CD4-positive, CD25-positive, alpha-beta regulatory T cell (primary cell): ENCODE measurements at places on chromosomes 11 and 22. TPM values are rescaled to one million over a fixed set of nuclear protein-coding genes. Genes with fewer than 3 reads are reported as not detected.
A peak's percentile ranks its signal among the peaks of the same experiment; 100 is the strongest.

Gene POU2AF3
- not detected for polyA plus RNA-seq

DNA sequence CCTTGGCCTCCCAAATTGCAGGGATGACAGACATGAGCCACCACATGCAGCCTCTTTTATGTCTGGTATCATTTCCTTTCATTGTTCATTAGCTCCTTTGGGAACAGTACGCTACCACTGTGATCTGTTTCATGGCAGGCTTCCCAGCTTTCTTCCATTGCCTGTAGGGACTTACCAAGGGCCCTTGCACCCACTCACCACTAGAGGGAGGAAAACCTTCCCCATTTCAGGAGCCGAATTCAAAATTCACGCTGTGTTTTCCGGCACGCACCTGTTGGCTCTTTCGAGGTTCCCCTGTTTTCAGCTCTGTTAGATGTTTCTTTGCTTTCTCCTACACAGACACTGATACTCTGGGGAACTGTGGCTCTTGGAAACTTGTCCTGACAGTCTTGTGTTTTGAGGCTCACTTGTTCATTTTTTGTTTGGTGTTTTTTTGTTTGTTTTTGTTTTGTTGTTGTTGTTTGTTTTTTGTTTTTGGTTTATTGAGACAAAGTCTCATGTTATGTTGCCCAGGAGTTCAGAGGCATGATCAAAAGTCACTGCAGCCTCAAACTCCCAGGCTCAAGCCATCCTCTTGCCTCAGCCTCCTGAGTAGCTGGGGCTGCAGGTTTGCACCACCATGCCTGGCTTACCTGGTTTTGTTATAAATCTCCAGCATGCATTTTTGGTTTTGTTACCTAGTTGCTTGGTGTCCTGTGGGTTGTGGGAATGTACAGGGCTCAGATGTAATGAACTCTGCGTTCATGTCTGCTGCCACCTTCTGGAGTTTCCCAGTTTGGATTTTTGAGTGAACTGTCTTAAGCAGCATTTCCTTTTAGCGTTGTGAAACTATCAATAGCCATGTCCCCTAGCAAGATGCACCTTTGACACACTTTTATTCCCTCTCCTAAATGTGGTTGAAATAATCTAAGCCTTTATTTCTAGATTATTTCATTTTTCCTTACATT, 2.3 kb downstream of the KRTAP5-11 start:
- no peak overlapping the region for H3K4me3 ChIP-seq
- no peaks in the 10 kb centered on the region for H3K27me3 ChIP-seq
- no peak overlapping the region for H3K27ac ChIP-seq
- H3K36me3 ChIP-seq = no peaks in the 10 kb centered on the region
- peak; percentile 15 for DNase-seq

- H3K27me3 ChIP-seq = no peaks in the 10 kb centered on the region
- H3K4me3 ChIP-seq = no peak overlapping the region
- no peak for DNase-seq
- no peak overlapping the region for H3K27ac ChIP-seq
These were observed 17.5 kb downstream of the BCR start for GRCh38 chr22:23197836-23198235.

Gene PGA5
- polyA plus RNA-seq = not detected

DNA sequence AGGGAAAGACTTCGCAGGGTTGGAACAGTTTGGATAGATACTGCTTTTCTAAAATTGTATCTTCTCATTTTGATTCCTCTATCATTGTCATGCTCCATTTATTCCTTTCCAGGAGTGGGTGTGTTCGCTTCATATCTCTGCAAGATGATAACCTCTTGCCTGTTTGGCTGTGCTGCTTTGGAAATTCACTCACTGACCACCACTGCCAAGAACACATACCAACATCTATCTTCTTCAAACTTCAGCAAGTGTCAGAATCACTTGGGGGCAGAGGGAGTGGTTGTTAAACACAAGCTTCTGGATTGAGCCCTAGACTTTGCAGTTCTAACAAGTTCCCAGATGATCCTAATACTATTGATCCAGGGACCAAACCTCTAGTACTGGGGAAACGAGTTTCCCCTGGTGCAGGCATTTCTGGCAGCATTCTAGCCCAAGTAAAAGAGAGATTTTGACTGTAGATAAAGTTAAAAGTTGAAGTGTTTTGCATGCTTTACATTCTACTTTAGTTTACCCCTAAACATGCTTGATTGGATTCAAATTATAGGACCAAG, 11.5 kb upstream of the DKK3 start:
- H3K4me3 ChIP-seq = no peak overlapping the region
- no peak overlapping the region for H3K27ac ChIP-seq
- H3K36me3 ChIP-seq = no peaks in the 10 kb centered on the region
- H3K4me1 ChIP-seq = no peaks in the 10 kb centered on the region

- H3K36me3 ChIP-seq = no peaks in the 10 kb centered on the region
- DNase-seq = no peak
- no peak overlapping the region for H3K4me3 ChIP-seq
- no peaks in the 10 kb centered on the region for H3K27me3 ChIP-seq
These were observed 158.6 kb upstream of the BDNF start for GRCh38 chr11:27858866-27859265.

Gene XKR3
- not detected for polyA plus RNA-seq

Gene MAPK8IP2
- not detected for polyA plus RNA-seq

- peak; percentile 30 for DNase-seq
- H3K4me3 ChIP-seq = no peak overlapping the region
- peaks cover 21% of the 10 kb centered on the region for H3K4me1 ChIP-seq
- H3K27ac ChIP-seq = no peak overlapping the region
- H3K36me3 ChIP-seq = no peaks in the 10 kb centered on the region
These were observed 836 bp downstream of the SPON1 start for GRCh38 chr11:13963169-13963948.

- no peaks in the 10 kb centered on the region for H3K36me3 ChIP-seq
- no peak overlapping the region for H3K4me3 ChIP-seq
- DNase-seq = no peak
- H3K27me3 ChIP-seq = no peaks in the 10 kb centered on the region
These were observed 105.6 kb downstream of the ST3GAL4 start for GRCh38 chr11:126461096-126461440.

DNA sequence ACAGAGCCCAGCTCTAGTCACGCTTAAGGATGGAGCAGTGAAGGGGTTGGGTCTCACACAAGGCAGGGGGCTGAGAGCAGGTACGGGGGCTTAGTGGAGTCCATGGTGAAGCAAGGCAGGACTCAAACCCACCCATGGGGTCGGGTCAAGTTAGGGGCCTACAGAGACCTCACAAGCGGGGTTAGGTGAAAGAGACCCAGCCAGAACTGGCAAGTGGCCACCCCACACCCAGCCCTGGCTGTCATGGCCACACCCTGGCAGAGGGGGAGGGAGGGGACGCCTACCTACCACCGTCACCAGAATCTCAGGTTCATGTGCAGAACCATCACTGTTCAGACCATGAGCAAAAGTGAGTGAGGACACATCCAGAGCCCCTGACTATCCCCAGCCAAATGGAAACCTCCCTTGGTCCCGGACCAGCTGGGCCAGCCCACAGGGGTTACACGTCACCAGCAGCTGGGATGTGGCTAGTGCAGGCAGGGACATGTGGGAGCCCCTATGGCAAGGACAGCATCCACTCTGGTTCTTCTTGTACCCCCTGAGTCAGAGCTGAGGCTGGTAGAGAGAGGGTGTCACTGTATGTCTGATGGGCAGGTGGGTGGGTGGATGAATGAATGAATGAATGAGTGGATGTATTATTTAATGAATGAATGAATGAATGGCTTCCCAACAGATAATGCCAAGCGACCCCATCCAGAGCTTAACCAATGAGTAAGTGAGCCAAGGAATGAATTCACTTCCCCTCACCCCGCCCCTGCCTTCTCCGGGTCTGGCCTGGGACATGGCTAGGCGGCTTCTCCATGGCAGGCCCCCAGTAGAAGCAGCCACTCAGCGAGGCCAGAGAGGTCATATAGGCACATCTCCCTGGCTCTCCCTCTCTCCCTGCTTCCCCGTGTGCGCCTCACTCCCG, 681.6 kb downstream of the TBC1D22A start:
- H3K4me1 ChIP-seq = no peaks in the 10 kb centered on the region
- H3K4me3 ChIP-seq = no peak overlapping the region
- DNase-seq = no peak
- no peaks in the 10 kb centered on the region for H3K27me3 ChIP-seq
- no peaks in the 10 kb centered on the region for H3K36me3 ChIP-seq

GRCh38 chr22:45238076-45238956, 2.4 kb downstream of the KIAA0930 start:
- no peaks in the 10 kb centered on the region for H3K27me3 ChIP-seq
- H3K27ac ChIP-seq = no peak overlapping the region
- H3K4me1 ChIP-seq = peaks cover 17% of the 10 kb centered on the region

Gene KCTD14
- 0.34 TPM for polyA plus RNA-seq

- H3K4me1 ChIP-seq = peaks cover 100% of the 10 kb centered on the region
- H3K36me3 ChIP-seq = peaks cover 76% of the 10 kb centered on the region
- DNase-seq = no peak
- peak overlapping the region; percentile 77 for H3K27ac ChIP-seq
- peak overlapping the region; percentile 19 for H3K4me3 ChIP-seq
- no peaks in the 10 kb centered on the region for H3K27me3 ChIP-seq
These were observed 8.0 kb downstream of the RAC2 start for GRCh38 chr22:37235897-37236607.

- no peaks in the 10 kb centered on the region for H3K36me3 ChIP-seq
- peaks cover 16% of the 10 kb centered on the region for H3K4me1 ChIP-seq
- H3K27ac ChIP-seq = no peak overlapping the region
- H3K4me3 ChIP-seq = no peak overlapping the region
- no peak for DNase-seq
- no peaks in the 10 kb centered on the region for H3K27me3 ChIP-seq
These were observed 15.1 kb downstream of the MYEOV start for GRCh38 chr11:69308936-69309615.

- H3K36me3 ChIP-seq = no peaks in the 10 kb centered on the region
- no peak overlapping the region for H3K27ac ChIP-seq
- no peaks in the 10 kb centered on the region for H3K27me3 ChIP-seq
- no peaks in the 10 kb centered on the region for H3K4me1 ChIP-seq
These were observed 24.4 kb upstream of the IGSF9B start for GRCh38 chr11:133981156-133981555.

Gene SCGB1C1
- polyA plus RNA-seq = not detected

Gene BIK
- 10.0 TPM for polyA plus RNA-seq

DNA sequence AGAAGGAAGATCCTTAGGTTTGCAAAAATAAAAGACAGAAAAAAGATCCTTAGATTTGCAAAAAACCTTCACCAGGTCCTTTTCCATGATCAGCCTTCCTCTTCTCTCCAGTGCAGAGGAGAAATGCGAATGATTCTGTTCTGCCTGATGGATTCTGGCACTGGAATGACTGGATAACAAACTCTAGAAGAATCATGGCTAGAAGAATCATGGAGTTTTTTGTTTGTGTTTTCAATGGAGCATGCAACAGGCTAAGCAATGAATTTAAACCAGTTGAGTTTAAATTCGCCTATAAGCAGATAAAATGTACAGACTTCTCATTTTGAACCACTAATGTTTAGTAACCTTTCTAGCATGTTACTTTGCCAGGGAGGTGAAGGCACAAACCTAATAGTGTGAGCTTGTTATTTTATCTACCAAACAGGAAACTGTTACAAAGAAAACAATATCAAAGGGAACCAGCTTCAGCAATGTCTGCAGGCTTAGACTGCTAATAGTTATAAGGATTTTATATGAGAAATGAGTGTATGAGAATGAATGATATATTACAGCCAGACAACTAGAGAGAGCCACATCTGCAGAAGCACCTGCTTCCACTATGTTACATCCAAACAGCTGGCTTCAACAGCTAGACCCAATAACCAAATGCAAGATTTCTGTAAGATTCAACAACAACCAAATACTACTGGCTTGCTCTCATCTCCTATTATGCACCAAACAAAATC, 64.7 kb upstream of the APOA1 start:
- H3K36me3 ChIP-seq = peaks cover 9% of the 10 kb centered on the region
- H3K27me3 ChIP-seq = no peaks in the 10 kb centered on the region
- H3K4me3 ChIP-seq = peak overlapping the region; percentile 38
- H3K4me1 ChIP-seq = peaks cover 20% of the 10 kb centered on the region
- no peak overlapping the region for H3K27ac ChIP-seq

DNA sequence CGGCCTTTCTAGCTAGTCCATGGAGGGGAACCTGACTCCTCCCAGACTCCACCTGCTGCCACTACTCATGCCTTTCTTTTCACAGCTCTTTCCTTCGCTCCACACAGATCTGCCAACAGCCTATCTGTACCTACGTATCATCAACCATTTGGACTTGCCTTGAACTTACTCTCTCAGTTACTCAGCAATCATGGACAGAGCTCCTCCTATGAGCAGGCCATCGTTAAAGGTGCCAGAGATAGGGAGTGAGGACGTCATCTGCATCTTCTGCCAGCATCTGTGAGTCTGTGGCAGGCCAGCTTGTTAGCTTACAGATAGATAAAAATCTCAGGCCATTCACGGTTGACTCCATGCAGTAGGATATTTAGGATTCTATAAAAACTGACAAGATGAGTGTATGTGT, 162.9 kb upstream of the ZBED5 start:
- H3K27ac ChIP-seq = no peak overlapping the region
- DNase-seq = no peak
- no peak overlapping the region for H3K4me3 ChIP-seq
- no peaks in the 10 kb centered on the region for H3K36me3 ChIP-seq

DNA sequence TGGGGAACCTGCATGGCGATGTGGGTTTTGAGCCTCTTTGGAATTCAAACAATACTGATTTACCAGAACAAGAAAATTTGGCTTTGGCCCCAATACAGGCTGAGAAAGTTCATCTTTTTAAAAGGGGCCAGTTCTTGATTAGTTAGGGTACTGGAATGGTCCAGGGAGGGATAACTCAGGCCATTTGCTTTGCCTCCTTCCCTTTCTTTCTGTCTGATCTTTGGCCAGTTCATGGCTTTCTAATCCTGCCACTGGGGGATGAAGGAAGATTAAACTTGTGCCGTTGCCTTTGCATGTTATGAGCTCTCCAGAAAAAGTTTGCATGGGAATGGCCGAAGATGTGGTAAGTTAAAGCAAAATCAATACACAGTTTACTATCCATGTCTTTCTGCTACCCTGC, 78.4 kb downstream of the ADAMTS15 start:
- no peak overlapping the region for H3K4me3 ChIP-seq
- H3K4me1 ChIP-seq = no peaks in the 10 kb centered on the region
- H3K27me3 ChIP-seq = no peaks in the 10 kb centered on the region
- DNase-seq = no peak
- H3K27ac ChIP-seq = no peak overlapping the region
- H3K36me3 ChIP-seq = no peaks in the 10 kb centered on the region

DNA sequence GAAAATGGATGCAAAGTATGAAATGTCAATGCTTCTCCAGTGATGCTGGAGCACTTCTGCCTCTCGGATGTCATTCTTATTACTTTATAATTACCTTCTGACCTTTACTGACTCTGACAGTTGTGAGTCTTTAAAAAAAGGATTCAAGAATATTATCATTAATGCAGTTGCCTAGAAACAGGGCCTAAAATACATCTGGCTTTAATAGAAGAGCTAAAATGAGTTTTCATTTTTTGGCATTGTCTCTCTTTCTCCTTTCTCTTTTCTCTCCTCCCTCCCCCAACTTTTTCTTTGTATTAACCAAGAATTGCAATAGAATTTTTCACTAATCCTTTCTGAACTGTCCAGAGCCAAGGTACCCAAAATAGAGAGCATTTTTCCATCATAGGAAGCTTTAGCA, 45.9 kb downstream of the FDX1 start:
- no peaks in the 10 kb centered on the region for H3K27me3 ChIP-seq
- no peak overlapping the region for H3K4me3 ChIP-seq
- H3K4me1 ChIP-seq = no peaks in the 10 kb centered on the region
